Stimulated activated CD4-positive, alpha-beta T cell treated with anti-CD3 and anti-CD28 coated beads, Interleukin-1b, Interleukin-23, amount 100 ng/mL, for 24 hours (primary cell): ENCODE measurements at places on chromosomes 16 and 17.
A peak's percentile ranks its signal among the peaks of the same experiment; 100 is the strongest.

GRCh38 chr17:337866-338265 is 14.7 kb downstream of the RPH3AL start:
- DNase-seq = no peak

DNA sequence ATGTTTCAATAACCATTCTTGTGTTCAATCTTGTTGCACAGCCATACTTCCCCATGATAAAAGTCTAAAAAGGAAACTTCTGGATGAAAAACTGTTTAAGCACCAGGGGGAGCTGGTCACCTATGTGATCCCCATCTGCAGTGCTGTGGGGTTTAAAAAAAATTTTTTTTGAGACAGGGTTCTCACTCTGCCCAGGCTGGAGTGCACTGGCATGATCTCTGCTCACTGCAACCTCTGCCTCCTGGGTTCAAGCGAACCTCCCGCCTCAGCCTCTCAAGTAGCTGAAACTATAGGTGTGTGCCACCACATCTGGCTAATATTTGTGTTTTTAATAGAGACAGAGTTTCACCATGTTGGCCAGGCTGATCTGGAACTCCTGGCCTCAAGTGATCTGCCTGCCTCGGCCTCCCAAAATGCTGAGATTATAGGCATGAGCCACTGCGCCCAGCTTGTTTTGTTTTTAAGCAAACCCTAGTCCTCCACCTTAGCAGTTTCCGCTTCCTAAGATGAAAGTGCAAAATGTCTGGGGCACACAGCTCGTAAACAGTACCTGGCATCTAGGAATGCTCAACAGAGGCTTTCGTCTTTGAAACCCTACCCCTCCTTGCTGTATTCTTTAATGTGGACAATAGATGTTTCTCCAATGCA is 25.4 kb downstream of the DNAJA2 start:
- DNase-seq = no peak

DNA sequence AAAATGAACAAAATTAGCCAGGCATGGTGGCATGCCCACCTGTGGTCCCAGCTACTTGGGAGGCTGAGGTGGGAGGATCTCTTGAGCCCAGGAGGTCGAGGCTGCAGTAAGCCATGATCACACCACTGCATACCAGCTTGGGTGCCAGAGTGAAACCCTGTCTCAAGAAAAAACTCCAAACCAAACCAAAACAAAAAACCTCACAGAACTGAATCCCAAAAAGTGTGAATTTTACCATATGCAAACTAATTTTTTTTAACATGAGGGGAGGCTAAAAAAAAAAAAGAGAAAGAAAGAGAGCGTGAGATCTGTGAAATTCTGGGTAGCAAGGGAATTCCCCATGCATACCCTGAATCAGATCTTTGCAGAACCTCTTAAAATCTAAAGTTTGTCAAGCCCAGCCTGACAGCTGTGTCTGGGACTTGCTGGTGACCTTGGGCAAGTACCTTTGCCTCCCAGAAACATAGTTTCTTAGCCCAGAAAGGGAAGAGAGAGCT is 17.1 kb upstream of the CDH1 start:
- peak; percentile 13 for DNase-seq

DNA sequence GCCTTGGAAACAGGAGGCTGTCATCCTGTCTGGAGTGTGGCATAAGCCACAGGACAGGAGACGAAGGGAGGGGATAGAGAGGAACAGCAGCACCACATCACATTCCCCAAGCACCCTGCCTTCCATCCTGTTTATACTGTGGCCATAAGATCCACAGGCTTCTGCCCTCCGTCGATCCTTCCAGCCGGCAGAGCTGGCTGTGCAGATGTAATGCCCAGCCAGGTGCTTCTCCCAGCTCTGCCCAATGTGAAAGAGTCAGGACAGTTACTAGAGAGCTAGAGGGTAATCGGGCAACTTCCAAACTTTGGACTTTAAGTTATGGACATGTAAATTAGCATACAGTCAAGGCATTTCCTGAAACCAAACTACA is 368.4 kb downstream of the SOX9 start:
- DNase-seq = no peak

- DNase-seq = no peak
These were observed 377.8 kb upstream of the TNRC6C start for GRCh38 chr17:77580531-77581270.

GRCh38 chr17:62662855-62663254 is 35.4 kb downstream of the MRC2 start:
- DNase-seq = no peak

- no peak for DNase-seq
These were observed 13.4 kb downstream of the PGS1 start for GRCh38 chr17:78391843-78392242.

- no peak for DNase-seq
These were observed 40.2 kb downstream of the SLC7A5 start for GRCh38 chr16:87828907-87829621.

DNA sequence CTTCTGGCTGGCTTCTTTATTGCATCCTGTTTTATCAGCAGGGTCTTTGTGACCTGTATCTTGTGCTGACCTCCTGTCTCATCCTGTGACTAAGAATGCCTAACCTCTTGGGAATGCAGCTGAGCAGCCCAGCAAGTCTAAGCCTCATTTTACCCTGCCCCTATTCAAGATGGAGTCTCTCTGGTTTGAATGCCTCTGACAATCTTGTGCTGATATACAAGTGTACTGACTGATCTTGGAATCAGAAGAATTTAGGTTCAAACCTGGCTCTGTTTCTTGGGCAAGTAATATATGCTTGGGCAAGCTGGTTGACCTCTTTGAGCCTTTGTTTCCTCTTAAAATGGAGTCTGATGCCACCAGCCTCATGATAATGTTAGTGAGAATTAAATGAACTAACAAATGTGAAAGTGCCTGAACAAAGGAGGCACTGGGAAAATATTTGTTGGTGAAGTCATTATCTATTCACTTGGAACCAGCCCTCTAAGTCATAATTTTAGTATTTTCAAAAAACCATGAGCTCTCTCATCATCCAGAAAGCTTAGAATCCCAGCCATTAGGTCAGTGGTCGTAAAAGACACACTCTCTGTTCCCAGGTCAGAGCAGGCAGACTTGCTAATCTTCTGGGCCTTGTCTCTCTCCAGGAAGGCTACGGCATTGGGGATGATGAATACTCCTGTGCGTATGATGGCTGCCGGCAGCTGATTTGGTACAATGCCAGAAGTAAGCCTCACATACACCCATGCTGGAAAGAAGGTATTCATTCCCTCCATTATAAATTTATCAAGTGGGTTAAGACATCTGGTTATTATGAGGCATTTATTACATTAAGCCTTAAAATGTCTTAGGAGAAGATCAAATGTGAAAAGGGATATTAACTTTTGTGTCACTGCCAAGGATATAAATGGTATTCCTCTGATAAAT is 18.1 kb upstream of the ARL2BP start:
- no peak for DNase-seq

DNA sequence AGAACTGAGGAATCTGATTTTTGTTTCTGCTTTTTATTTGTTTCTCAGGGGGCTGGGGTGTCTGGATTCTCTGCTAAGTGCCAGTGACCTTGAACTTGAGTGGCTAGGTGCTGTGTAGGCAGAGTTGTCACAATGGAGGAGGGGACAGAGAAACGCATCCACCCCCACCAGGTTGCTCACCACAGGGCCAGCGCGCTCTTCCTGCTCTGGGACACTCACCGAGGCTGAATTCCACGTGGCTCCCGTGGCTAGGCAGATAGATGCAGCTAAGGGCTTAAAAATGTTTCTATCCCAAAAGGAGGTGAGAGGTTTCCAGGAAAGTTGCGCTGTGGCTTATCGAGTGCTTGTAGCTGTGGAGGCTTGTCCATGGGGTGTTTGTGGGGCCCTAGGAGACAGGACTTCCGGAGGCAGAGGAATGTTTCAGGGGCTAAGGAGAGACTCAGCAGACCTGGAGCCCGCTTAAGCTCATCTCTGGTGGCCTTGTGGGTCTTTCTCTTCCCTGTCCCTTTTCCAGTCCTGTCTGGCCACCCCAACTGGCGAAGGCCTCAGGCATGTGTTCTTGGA is 36.8 kb downstream of the ADCY7 start:
- DNase-seq = no peak

DNA sequence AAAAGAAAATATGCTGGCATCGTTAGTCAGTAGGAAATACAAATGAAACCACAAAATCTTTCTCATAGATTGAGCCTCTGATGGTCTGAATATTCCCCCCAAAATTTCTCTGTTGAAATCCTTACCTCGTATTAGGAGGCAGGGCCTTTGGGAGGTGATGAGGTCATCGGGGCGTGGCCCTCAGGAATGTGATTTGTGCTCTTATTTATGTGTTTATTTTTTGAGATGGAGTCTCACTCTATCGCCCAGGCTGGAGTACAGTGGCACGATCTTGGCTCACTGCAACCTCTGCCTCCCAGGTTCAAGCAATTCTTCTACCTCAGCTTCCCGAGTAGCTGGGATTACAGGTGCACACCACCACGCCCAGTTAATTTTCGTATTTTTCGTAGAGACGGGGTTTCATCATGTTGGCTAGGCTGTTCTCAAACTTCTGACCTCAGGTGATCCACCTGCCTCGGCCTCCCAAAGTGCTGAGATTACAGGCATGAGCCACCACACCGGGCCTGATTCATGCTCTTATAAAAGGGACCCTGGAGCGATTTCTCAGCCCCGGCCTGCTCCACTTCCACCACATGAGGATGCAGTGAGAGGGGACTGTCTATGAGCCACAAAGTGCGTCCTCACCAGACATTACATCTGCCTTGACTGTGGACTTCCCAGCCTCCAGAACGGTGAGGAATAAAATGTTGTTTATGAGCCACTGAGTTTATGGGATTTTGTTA is 53.1 kb downstream of the DNAH17 start:
- DNase-seq = no peak

DNA sequence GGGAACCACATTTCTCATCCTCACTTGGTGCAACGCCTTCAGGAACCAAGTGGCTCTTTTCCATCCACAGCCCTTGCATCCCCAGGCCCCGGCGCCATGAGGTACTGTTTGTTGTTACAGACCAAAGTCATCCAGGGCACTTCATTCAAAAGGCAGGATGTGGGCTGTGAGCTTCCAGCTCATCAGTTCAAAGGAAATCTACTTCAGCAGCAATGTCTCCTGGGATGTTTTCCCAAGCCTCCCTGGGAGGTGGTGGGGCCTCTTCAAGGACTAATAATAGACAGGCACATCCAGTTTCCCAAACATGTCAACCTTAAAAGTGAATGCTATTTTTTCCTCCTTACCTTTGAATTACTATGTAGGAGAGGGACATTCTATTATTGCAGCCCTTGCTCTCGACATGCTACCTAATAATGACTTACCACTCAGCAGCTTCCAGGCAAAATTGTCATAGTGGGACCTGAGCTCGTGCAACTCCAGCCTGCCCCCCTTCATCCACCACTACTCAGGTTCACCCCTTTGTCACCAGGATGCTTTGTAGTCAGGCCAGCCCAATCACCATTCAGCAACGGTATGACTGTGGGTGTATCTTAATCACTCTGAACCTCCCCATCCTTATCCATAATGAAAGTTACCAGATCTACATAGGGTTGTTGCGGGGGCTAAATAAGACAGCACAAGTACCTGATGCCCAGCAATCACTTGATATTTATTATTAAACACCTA is 1.7 kb upstream of the PRKCB start:
- no peak for DNase-seq

GRCh38 chr17:78349891-78350642 is 9.8 kb downstream of the SOCS3 start:
- no peak for DNase-seq

DNA sequence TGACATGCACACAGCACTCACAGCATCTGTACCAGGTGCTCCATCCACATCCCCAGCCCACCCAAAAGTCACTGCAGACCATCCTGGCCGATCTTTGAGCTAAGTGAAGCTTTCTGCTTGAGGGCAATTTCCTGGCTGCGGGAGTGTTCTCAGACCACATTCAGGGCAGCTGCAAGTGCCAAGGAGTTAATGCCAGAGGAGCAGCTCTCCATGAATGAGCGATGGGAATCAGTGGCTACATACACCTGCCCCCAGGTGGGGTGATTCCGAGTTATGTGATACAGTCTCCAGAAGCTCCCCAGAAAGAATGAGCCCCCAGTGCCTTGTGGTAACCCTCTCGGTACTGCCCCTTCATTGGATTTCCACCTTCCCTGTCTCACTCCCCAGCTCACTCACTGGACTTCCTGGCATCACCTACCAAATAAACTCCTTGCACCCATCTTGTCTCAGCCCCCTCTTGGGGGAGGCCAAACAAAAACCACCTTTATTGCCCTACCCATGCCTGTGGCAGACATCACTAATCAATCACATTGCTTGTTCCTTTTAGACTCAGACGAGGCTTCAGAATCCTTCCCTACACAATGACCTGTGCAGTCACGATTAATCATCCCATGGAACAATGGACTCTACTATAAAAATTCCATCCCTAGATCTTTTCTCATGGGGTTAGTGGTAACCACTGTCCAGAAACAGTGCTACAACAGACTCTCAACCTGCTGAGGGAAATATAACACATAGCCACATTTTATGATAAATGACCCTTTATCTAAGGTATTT is 121.1 kb downstream of the IRX5 start:
- no peak for DNase-seq

GRCh38 chr16:88784074-88784855 is 755 bp downstream of the PIEZO1 start:
- DNase-seq = no peak

DNA sequence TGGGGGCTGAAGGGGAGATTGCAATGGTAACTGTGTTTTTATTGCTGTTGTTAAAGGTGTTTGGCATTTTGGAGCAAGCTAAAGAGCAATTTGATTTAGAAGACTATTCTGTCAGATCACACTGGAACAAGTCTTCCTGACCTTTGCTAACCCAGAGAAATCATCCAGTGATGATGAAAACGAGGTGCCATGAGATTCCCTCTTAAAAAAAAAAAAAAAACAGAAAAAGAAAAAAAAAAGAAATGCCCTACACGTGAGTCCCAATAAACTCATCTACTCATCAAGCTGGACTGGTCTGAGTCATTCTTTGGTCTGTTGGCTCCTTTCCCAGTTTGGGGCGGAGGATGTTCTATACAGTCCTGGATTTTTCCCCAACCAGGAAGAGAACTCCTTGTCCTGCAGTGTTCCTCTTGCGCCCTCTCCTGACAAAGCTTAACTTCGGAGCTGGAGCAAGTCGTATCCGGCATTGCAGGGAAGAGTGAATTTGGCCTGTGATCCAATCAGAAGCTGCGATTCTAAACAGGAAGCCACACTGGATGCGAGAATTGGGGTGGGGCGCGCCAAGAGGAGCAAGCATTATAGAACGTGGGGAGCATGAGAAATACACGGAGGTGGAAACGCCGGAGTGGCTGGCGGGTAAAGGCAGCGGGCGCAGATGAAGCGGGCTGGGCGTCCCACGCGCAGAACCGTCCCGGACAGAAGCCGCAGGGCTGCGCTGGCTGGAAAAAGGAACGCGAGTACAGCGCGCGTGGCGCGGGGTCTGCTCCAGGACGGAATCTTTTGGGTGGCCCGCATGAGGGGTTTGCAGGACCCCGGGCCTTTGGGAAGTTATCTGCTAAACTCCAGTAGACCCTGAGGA is 22.4 kb upstream of the CRYM start:
- peak; percentile 28 for DNase-seq

GRCh38 chr17:31517524-31517923 is 126.0 kb downstream of the RAB11FIP4 start:
- DNase-seq = no peak

GRCh38 chr17:61313461-61314326 is 85.9 kb upstream of the TBX2 start:
- no peak for DNase-seq
